ENCODE measurements at places on chromosomes 16 and 17.

- H3K27me3 ChIP-seq = no peaks in the 10 kb centered on the region
- H3K36me3 ChIP-seq = peaks cover 20% of the 10 kb centered on the region
- peak; percentile 92 for DNase-seq
- H3K4me1 ChIP-seq = peaks cover 19% of the 10 kb centered on the region
These were observed 12.7 kb downstream of the MRM3 start for GRCh38 chr17:794876-795275.

DNA sequence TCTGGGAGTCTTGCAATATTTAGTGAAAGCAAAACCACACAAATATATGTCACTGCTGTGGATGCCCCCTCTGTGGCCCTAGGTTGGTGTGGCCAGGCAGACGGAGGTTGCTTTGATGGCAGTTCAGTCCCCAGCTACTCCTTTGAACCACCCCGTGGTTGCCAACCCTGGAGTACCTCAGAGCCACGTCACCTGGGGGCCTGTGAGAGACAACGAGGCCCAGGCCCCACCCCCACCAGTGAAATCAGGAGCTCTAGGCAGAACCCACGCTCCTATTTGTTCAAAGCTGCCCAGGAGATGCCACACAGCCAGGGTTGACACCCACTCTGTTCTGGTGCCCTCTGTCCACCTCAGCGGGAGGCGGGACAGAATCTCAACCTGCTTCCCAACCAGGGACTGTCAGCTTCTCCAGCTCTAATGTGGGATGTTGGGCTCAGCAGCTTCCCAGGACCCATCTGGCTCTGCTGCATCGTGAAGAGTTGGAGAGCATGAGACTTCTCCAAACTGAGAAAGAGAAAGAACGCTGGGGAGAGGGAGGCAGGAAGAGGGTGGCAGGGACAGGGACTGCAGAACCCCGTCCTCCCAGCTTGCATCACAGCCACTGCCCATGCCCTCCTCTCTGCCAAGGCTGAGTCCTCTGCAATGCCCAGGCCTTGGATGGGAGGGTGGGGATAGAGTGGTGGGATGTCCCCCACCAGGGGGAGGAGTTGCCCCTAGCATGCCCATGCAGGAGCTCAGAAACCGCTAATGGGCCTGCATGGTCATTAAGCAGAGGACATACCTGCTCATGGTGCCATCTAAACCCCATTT, 81.8 kb downstream of the C16orf78 start:
- no peaks in the 10 kb centered on the region for H3K36me3 ChIP-seq
- H3K27me3 ChIP-seq = no peaks in the 10 kb centered on the region
- peak; percentile 30 for DNase-seq
- no peak overlapping the region for H3K27ac ChIP-seq

DNA sequence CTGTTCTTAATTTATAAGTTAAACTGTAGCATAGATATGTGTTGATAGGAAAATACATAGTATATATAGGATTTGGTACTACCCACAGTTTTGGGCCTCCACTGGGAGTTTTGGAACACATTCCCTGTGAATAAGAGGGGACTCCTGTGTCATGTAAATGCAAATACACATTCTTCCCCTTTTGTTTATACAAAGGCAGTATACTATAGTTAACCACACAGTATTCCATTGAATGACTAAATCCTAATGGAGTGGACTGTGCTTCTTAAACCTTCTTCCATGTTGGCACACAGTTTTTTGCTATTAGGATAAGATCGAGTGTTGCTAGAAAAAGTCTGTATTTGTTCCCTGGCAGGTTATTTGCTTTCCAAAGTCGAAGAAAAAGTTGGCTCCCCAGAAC, 22.2 kb downstream of the TAC4 start:
- no peaks in the 10 kb centered on the region for H3K27me3 ChIP-seq
- no peak for DNase-seq
- peaks cover 43% of the 10 kb centered on the region for H3K4me1 ChIP-seq
- no peak overlapping the region for H3K4me3 ChIP-seq
- H3K36me3 ChIP-seq = peaks cover 78% of the 10 kb centered on the region

DNA sequence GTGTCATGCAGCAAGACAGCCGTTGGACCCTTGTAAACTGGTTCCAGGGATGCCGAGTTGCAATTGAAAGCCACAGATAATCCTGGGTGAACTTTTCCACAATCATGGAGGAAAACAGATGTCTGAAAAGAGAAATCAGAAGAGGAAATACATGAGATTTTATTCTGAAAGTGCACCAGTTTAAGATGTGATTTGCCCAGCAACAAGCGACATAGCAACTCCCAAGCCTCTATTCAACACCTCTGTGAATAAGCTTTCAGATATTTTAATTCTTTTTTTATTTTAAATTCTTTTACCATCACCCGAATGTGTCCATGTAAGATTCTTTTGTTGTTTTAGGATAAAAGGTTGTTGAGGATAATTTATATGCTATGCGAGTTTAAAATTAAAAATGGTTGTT, 46.0 kb downstream of the PKD1L3 start:
- H3K27ac ChIP-seq = no peak overlapping the region
- no peak overlapping the region for H3K4me3 ChIP-seq
- DNase-seq = no peak
- H3K36me3 ChIP-seq = no peaks in the 10 kb centered on the region
- no peaks in the 10 kb centered on the region for H3K4me1 ChIP-seq

DNA sequence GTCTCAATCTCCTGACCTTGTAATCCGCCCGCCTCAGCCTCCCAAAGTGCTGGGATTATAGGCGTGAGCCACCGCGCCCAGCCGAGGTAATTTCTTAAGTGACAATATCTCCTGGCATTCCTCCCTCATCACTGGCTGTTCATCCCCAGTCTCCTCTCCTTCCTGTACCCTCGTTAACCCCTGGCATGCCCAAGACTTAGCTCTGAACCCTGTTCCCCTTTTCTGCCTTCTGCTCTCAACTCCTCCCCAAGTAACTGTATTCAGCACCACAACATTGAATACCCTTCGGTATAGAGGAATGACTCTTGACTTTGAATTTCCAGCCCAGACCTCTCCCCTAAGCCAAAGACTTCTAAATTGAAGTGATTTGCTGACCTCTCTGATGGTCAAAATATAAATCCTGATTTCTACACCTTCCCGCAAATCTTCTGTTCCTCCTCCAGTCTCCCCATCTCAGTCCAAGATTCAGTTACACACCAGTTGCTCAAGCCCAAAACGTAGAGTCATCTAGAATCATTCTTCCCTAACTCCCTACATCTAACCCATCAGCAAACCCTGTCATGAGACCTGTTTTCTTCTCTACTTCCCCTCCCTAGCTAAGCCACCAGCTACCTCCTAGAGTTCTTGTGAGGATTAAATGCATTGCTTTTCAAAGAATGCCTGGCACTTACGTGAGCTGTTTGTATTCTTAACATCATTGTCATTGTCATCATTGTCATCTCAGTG, 14.8 kb downstream of the PMP22 start:
- peaks cover 70% of the 10 kb centered on the region for H3K4me1 ChIP-seq
- H3K27ac ChIP-seq = peak overlapping the region; percentile 15
- no peak for DNase-seq
- H3K36me3 ChIP-seq = peaks cover 43% of the 10 kb centered on the region

GRCh38 chr16:48617104-48617705, 7.2 kb upstream of the N4BP1 start:
- H3K27me3 ChIP-seq = no peaks in the 10 kb centered on the region
- H3K27ac ChIP-seq = no peak overlapping the region
- H3K36me3 ChIP-seq = no peaks in the 10 kb centered on the region
- H3K4me1 ChIP-seq = peaks cover 20% of the 10 kb centered on the region
- no peak for DNase-seq
- H3K4me3 ChIP-seq = no peak overlapping the region

DNA sequence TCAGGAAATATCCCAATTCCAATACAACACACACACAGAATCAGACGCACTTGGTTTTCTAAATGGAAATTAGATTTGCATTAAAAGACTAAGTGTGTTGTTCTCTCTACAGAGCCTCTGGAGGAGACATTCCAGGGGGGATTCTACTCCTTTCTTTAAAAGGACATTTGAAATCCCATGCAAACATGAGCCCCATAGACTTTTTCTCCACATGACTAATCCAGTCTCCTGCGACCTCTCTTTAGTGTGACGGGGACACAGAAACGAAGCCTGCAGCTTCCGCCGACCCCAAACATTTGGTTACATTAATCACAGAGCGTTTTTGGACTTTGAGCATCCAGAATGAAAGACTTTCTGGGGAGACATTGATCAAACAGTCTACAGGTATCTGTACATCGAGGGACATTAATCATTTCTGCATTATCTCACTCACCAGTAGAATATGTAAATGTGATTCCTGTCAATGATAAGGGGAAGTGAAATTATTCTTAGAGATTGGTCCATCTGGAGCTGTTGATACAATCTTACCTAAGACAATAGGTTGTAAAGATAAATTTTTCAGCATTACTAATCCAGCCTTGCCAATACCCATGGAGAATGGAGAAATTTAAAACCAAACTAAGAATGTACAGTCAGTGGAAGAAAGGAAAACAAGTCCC, 103.4 kb upstream of the IRX3 start:
- DNase-seq = no peak
- H3K36me3 ChIP-seq = no peaks in the 10 kb centered on the region
- no peak overlapping the region for H3K4me3 ChIP-seq
- H3K4me1 ChIP-seq = no peaks in the 10 kb centered on the region
- no peaks in the 10 kb centered on the region for H3K27me3 ChIP-seq

GRCh38 chr16:9090101-9090959, 1.1 kb upstream of the HAPSTR1 start:
- peak overlapping the region; percentile 64 for H3K27ac ChIP-seq
- H3K4me3 ChIP-seq = peak overlapping the region; percentile 75
- H3K27me3 ChIP-seq = no peaks in the 10 kb centered on the region
- DNase-seq = peak; percentile 80
- H3K4me1 ChIP-seq = peaks cover 35% of the 10 kb centered on the region

DNA sequence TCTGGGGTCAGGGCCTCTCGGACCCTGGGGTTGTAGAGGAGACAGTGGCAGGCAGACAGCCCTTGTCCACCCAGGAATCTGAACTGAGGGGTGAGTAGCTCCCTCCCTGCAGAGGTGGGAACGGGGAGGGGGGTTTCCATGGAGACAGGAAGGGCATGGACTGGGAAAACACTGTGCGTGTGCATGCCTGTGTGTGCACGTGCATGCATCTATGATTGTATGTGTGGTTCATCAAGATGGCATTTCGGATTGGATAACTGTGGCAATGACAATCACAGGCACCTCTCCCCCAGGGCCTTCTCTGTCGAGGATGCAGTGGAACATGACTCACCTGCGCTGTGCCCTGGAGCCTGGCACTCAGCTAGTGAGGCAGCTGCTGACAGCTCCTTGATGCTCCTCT, 6.1 kb upstream of the CD300C start:
- H3K4me1 ChIP-seq = no peaks in the 10 kb centered on the region
- no peak overlapping the region for H3K4me3 ChIP-seq
- peaks cover 15% of the 10 kb centered on the region for H3K27me3 ChIP-seq
- H3K36me3 ChIP-seq = no peaks in the 10 kb centered on the region

DNA sequence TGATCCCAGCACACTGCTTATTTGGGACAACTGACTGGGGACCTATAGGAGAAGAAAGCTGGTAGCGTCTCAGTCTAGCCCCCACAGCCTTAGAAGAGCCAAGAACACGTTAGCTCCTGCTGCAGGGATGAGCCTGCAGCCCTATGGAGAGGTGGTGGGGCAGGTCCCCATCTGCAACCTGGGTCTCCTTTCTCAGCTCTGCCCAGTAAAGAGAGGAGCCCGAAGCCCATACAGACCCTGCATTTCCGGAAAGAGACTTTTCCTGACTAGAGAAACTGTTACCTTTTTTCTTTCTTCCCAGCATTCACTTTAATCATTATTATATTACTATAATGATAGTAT, 788 bp downstream of the METTL22 start:
- no peaks in the 10 kb centered on the region for H3K27me3 ChIP-seq
- peaks cover 19% of the 10 kb centered on the region for H3K36me3 ChIP-seq
- DNase-seq = no peak

DNA sequence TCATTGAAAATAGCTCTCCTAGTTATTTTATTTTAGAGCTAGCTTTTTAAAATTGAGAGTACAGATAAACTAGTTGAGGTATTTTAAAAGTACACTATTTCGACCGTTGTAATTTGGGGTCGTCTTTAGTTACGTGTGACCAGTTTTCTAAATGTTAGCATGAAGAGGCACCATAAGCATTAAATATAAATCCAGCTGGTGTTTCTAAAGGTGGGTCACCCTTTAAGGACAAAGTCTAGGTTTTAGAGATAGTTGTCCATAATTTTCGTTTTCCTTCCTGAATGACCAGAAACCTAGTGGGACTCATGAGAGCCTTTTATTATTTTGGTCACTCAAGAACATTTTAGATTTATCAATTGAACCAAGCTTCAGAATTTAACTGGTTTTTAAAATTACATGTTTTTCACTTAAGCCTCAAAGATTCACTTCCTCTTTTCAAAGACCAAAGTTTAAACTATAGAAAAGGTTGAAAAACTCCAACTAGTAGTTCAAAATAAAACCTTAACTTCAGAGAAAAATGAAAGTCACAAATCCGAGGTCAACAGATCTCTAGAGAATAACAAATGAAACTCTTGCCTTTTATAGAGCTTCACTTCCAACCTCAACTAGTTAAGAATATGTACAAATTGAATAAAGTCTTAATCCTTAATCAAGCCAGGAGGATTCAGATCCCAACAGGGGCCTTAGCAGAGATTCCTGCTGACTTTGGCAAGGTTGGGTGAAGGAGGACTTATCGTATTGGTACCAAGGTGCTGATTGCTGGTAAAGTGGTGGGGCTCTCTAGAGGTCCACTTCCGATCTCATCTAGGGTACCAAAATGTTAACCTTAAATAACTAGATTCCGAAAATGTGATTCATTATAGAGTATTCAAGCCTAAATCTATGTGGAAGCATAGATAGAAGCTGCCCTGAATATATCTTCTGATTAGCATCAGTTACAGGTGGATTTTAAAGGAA, 32.5 kb downstream of the PHKB start:
- H3K36me3 ChIP-seq = peaks cover 5% of the 10 kb centered on the region
- peak overlapping the region; percentile 46 for H3K27ac ChIP-seq
- no peak for DNase-seq
- H3K4me3 ChIP-seq = peak overlapping the region; percentile 8
- H3K27me3 ChIP-seq = no peaks in the 10 kb centered on the region
- peaks cover 7% of the 10 kb centered on the region for H3K4me1 ChIP-seq

DNA sequence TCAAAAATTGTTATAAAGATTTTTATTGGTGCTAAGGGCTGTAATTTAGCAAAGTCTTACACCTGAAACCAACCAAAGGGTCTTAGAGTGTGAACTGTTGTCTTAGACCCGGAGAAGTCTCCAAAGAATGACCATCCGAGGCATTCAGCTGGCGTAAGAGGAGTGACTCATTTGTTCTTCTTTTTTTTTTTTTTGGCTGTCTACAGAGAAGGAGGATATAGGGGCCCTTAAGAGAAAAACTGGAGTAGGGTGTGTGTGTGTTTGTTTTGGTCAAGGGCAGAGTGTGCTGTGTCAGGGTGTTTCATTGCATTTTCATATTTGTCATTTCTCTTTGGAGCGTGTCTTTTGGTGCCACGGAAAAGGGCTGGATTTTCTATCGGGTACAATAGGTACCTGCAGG, 508.0 kb downstream of the WWOX start:
- no peak overlapping the region for H3K27ac ChIP-seq
- H3K27me3 ChIP-seq = no peaks in the 10 kb centered on the region
- H3K36me3 ChIP-seq = no peaks in the 10 kb centered on the region
- H3K4me1 ChIP-seq = peaks cover 8% of the 10 kb centered on the region

DNA sequence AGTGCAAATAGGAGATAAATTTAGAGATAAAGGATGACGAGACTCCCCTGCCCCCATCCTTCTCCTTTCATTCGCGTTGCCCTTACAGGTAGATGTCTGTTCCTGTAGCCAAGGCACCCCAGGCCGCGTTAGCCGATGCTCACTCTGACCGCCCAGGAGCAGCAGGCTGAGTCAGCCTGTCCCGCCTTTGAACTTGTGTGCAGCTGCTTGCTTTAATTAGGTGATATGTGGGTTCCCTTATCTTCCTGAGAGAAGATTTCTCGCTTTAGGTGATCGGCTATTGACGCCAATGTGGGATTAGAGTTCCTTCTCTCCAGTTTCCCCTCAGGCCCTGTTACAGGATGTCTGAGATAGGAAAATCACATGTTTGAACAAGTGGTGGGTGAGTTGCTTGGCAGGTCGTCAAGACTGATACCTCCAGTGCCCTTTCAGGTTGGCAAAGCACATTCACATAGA, 119.5 kb downstream of the MSI2 start:
- no peak for DNase-seq
- H3K4me3 ChIP-seq = no peak overlapping the region
